ENCODE measurements at places on chromosomes 6 and 20.

DNA sequence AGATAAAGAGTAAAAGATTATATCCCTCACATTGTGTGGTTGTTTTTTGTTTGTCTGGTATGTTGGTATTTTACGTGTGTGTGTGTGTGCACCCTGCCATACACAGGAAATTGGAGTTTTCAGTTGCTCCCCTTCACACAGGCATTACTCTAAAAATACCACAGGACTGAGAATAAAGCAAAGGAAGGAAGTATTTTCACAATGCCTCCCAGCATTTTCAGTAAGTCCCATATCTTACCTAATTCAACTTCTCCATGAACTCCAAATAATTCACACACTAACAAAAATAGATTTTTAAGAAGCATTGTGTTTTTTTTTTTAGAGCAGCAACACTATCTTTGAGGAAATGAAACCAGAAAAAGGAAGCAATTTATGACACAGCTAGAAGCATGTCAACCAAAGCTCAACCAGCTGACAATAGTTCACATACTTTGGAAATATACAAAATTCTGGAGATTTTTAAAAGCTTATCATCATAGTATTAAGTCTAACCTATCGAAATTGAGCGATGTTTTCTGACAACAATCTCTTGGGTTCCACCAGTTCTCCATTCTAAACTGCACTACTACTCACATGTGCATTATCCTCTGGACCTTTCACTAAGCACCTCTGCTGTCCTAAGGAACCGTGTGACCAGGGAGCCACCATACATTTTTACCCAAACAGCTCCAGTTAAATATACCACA, 2.1 kb downstream of the UBE2J1 start:
- no peak for DNase-seq

DNA sequence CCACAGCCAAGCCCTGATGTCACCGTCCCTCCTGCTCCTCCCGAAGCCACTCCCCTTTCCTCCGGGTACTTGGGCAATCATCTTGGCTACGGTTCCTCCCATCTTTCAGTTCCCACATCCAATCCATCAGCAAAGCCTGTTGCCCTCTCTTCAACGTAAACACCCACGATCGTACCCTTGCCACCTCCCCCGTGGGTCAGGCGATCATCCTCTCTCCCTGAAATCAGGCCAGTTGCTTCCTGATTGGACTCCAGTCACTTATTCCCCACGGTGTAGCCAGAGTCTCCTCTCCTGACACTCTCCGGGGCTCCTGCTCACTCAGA, 44.5 kb downstream of the SULF2 start:
- DNase-seq, result no peak

- DNase-seq, result no peak
These were observed 12.9 kb upstream of the NT5E start for GRCh38 chr6:85436939-85437495.

- no peak for DNase-seq
These were observed 156.0 kb upstream of the MLN start for GRCh38 chr6:33959661-33960344.

GRCh38 chr6:133551847-133552341, 310.7 kb downstream of the EYA4 start:
- peak; percentile 92 for DNase-seq

GRCh38 chr6:27742833-27743573, 169.2 kb downstream of the OR2B2 start:
- no peak for DNase-seq

GRCh38 chr6:106750946-106751345, 121.6 kb downstream of the QRSL1 start:
- DNase-seq, result no peak

DNA sequence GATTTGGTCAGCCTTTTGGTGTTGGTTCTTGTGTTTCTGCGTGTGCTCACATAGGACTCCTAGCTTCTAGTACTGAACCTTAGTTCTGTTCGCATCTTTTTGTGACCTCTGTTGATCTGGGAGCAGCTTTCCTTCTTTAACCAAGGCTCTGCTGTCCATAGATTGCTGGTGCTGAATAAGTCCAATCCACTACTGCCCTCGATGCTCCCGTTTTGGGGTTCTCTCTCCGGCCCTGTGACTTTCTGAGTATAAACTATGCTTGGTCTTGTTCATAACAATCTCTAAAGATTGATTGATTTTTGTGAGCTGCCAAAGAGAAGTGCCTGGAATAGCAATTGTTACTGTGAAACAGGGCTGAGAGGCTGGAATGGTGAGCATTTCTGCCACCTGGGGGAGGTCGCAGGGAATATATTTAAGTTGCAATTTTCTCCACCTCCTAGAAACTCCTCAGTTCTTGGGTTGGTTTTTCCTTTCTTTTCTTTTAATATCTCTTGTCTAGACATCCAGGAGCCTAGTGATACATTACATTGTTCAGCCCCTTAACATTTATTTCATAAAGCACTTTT, 422.9 kb upstream of the CHD6 start:
- DNase-seq, result no peak

GRCh38 chr6:36917541-36918193, 31.9 kb downstream of the C6orf89 start:
- peak; percentile 70 for DNase-seq

GRCh38 chr6:45698046-45698445, 317.6 kb downstream of the CLIC5 start:
- no peak for DNase-seq

GRCh38 chr6:144331491-144331969, 46.4 kb downstream of the UTRN start:
- DNase-seq, result peak; percentile 54

DNA sequence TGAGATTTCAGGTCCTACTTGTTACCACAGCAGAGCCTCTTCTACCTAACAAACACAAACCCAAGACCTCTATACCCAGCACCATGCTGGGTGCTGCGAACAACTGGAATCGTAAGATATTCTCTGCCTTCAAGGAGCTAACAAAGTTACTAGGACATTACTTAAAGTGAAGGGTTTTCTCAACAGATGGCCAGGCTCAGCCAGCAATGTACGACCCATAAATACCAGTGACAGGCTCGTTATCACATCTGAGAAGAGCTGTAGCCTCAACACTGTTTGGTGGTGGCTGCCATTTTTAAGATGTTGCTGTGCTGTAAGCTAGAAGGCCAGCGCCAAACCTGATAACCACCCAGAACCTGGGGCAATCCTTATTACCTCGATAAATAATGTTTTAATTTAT, 406.5 kb downstream of the KIF16B start:
- DNase-seq, result no peak

DNA sequence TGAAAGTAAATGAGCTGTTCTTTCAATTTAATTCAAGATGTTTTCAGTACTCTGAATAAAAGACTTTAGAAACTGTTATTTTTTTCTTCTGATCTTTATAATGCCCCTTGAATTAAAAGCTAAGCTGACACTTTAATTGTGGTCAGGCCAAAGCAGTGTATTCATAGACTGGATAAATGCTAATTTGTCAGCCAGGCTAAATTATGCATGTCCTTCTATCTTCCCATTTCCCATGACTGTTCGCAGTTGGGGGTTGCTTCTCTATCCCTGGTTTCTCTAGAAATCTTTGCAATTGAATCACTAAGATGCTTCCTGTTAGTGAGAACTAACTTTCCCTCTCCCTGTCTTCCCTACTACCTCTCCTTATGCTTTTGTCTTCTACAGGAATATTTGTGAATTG, 396.2 kb downstream of the RFPL4B start:
- no peak for DNase-seq

DNA sequence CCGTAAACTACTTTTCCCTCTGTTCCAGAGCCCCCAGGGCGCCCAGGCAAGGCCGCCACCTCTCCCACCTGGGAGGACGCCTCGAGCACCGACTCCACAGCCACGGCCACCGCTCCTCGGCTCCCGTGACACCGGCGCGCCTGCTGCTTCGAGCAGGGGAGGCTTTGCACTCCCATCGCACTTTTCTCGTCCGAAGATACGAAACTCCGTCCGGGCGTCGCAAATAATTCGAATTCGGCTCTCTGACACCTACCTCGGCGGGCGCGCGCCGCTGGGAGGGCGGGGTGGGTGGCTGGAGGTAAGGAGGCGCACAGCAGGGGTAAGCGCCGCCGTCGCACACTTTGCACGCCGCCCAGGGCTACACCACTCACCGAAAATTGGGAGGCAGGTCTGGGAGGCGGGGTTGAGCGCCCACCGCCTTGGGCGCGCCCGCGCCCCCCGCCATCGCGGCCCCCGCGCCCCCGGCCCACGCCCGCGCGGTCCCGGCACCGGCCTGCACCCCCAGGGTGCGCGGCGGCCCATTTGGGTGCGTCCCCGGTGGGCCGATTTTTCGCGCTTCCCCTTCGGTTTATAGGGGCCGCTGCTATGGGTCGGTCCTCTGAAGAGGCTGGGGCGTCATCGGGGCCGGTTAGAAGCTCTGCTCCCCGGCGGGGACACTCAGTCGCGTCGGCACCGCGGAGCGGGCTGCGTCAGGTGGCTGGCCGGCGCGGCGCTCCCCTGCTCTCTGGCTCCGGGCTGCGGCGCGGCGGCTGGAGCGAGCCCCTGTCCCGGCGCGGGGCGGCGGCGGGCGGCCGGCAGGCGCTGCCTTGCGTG, 36.2 kb downstream of the GNAS start:
- peak; percentile 75 for DNase-seq

GRCh38 chr6:153449279-153449678, 318.2 kb upstream of the RGS17 start:
- DNase-seq, result no peak

DNA sequence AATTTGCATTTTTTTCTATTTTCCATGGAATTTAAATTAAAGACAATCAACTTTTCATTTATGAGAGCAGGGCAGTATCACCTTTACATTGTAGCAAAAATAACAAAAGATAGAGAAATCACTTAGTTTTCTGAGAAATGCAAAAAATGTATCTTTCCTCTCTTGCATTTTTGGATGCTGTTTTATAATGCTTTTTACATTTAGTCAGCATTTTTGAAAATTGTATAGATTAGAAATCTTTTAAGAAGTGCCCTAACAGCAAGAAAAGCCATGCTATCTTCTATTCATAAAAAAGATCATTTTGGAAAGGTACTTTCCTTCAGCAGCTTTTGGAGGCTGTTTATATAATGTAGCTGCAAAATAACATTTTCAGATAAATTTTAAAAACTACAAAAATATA, 421.8 kb downstream of the EYS start:
- DNase-seq, result no peak

DNA sequence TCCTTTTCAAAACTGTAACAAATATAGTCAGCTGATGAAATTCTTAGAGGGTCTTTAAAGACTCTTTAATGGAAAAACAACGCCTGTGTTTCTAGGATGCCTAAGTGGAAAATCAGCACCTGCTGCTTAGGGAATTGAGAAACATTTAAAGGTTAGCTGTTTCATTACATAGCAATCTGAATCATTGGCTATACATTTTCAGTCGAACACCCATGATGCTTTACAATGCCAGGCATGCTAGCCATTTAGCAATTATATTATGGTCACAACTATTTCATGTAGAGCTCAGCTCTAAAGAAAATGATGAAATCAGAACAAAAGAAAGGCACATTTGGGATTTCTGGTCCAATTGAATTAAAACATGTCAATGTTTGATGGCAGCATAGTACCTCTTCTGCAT, 270.3 kb upstream of the SYNCRIP start:
- no peak for DNase-seq

- no peak for DNase-seq
These were observed 180.9 kb upstream of the SPTLC3 start for GRCh38 chr20:12827816-12828385.

DNA sequence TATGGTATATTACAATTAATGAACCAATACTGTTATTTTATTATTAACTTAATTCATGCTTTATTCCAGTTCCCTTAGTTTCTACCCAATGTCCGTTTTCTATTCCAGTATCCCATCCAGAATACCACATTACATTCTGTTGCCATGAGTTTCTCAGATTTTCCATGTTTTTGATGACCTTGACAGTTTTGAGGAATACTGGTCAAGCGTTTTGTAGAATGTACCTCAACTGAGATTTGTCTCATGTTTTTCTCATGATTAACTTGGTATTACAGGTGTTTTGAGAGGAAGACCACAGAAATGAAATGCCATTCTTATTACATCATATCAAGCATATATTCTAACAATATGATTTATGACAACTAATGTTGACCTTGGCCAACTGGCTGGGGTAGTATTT, 23.8 kb upstream of the ESR1 start:
- no peak for DNase-seq

DNA sequence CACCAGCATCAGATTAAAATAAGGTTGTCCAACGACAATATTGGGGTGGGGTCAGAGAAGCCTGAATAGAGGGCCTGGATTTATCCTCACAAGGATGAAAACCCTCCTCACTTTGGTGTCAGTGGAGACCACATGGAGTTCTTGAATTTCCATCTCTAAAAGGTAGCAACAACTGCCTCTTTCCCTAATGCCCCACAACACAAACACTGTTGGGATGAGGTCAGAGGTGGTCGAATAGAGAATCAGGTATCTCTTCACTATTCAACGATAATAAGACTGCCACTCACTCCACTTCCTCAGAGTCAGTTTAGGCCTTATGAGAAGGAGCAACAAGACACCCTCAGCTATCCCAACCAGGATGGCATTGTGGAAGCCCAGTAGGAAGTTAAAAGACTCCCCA, 596.1 kb downstream of the HTR1B start:
- no peak for DNase-seq

DNA sequence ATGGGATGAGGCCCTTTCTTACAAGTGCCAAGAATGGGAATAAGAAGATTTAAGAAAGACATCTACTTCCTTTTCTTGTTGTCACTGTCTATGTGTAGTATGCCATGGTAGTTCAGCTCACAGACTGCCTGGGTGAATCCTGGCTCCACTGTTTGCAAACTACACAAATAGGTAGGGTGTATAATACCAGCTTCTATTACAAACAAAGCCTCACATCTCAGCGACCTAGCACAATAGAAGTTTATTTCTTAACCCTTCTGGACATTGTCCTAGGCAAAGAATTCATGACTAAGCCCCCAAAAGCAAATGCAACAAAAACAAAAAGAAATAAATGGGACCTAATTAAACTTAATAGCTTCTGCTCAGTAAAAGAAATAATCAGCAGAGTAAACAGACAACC, 74.5 kb downstream of the LINC00237 start:
- DNase-seq, result no peak

DNA sequence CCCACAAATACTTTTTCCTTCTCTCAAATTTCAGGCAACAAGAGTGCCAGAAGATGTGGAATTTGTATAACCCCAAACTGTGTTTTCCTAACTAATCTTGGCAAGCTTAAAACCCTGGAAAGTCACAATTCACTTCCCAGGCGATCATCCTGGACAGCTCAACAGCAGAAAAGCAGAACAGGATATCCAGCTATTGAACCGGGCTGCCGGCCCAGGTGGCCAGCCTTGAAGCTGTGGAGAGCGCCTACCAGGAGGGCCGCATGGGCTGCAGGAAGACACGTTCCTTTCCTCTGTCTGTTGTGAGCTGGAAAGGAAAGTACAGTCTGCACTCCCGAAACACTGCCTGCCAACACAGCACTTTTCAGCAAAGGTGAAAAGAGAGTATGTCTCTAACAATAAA, 719.7 kb upstream of the MARCKS start:
- DNase-seq, result no peak

Data from AG08395 (cell line).